ENCODE measurements at places on chromosomes 16 and 17. TPM values are rescaled to one million over a fixed set of nuclear protein-coding genes. Genes with fewer than 3 reads are reported as not detected.

The CEP95 gene
- total RNA-seq: 77.0 TPM

The CD300A gene
- 0.71 TPM for total RNA-seq

The CCL8 gene
- not detected for total RNA-seq

GRCh38 chr17:83109793-83110645 is 30.6 kb downstream of the METRNL start:
- peak overlapping the region; percentile 21 for H3K27ac ChIP-seq
- H3K27me3 ChIP-seq: peaks cover 3% of the 10 kb centered on the region
- peak overlapping the region; percentile 44 for H3K4me3 ChIP-seq
- DNase-seq: peak; percentile 76
- H3K36me3 ChIP-seq: no peaks in the 10 kb centered on the region

- H3K27ac ChIP-seq: no peak overlapping the region
- no peaks in the 10 kb centered on the region for H3K4me1 ChIP-seq
- no peak overlapping the region for H3K4me3 ChIP-seq
- no peak for DNase-seq
Observed at GRCh38 chr17:52147431-52147830, 11.1 kb downstream of the CA10 start.

- DNase-seq: no peak
- H3K36me3 ChIP-seq: no peaks in the 10 kb centered on the region
- no peak overlapping the region for H3K27ac ChIP-seq
- no peak overlapping the region for H3K4me3 ChIP-seq
Observed at GRCh38 chr16:986411-986810, 4.8 kb downstream of the SOX8 start.

DNA sequence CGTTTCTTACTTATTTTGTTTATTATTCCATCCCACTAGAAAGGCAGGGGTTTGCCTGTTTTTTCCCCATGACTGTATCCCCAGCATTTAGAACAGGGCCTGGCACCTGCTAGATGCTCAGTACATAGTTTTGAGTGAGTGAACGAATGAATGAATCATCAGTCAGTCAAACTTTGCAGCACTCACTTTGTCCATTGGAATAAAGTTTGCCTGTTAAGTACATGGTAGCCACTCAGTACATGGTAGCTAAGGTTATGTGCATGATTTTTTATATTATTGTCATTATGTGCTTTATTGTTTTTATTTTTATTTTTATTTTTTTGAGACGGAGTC is 88.5 kb downstream of the CMIP start:
- DNase-seq: no peak
- H3K36me3 ChIP-seq: no peaks in the 10 kb centered on the region
- H3K4me1 ChIP-seq: peaks cover 15% of the 10 kb centered on the region
- no peak overlapping the region for H3K4me3 ChIP-seq

DNA sequence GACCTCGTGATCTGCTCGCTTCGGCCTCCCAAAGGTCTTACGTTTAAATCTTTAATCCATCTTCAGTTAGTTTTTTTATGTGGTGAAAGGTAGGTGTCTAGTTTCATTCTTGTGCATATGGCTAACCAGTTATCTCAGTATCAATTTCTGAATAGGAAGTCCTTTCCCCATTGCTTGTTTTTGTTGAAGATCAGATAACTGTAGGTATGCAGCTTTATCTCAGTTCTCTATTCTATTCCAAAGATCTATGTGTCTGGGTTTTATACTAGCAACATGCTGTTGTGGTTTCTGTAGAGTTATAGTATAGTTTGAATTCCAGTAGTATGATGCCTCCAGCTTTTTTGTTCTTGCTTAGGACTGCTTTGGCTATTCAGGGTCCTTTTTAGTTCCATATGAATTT is 65.2 kb downstream of the TNFRSF13B start:
- no peak for DNase-seq
- H3K4me1 ChIP-seq: peaks cover 9% of the 10 kb centered on the region
- no peaks in the 10 kb centered on the region for H3K27me3 ChIP-seq
